ENCODE measurements at places on chromosomes 16 and 17. TPM values are rescaled to one million over a fixed set of nuclear protein-coding genes. Genes with fewer than 3 reads are reported as not detected.

DNA sequence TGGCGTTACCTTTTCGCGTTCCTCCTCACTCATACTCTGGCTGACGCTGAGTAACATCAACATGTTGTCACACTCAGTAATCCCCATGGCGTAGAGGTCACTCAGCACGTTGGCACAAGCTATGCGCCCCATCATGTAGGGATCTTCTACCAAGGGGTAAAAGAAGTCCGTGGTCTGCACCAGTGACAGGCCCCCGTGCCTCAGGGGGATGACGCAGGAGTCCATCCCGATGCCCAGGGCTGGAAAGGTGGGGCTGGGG lies 596 bp downstream of the SEPHS2 start:
- no peak for DNase-seq

DNA sequence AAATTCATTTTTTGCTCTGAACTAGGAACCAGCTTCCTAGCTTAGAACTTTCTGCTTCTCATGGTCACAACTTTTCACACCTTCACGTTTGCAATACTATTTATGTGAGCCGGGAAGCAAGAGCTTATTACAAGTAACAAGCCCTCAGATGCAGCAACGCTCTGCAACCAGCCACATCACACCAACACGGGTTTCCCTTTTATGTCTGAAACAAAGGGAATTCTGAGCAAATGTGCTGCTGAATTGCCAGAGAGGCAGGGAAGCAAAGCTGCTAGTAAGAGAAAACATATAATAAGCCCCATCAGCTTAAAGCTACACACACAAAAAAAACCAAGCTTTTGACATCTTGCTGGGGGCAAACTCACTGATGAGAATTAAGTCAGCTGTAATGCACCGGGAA lies 122.2 kb downstream of the SLC39A11 start:
- DNase-seq, result no peak

- DNase-seq, result no peak
Measured at GRCh38 chr16:74950511-74950910, 34.4 kb downstream of the WDR59 start.

DNA sequence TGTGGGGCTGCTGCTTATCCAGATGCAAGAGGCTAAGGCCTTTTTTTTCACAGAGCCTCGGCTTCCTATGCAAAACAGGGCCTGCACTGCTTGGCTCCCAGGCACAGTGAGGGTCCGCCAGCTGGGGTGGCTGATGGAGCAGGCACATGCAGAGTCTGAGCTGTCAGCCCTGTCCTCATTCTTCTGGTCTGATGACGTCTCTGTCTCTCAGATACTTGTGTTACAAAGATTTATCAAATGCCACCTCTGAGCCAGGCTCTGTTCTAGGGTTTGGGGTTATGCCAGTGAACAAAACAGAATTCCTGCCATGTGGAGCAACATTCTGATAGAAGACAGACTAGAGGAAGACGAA lies 4.8 kb downstream of the RNF40 start:
- no peak for DNase-seq

The FOXF1 gene
- 0.25 TPM for total RNA-seq

DNA sequence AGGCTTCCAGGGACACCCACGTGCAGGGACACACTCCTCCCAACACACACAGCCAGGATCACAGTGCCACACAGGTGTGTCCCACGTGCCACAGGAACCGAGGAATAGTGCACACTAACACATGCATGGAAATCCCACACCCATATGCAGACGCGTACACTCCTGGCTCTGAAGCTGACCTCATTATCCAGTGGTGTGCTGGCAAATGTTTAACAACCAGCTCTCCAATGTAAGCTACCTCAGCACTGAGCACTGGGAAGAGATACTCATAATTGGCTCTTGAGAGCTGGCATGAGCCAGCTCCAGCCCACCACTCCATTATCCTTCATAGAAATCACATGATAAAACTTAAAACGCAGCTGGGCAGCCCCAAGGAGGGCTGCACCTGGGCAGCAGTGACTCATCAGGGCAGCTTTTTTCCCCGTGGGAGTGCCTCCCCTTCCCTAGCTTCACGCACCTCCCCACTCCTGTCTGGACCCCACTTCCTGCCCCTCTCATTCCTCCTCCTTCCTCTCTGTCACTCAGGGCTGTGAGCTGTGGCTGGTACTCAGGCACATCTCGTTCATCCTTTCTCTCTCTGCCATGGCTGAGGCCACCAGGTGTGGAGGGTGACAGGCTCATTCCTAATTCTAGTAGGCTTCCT lies 14.9 kb upstream of the TBX21 start:
- no peak for DNase-seq

The KRTAP9-9 gene
- total RNA-seq, result not detected

The UQCRC2 gene
- total RNA-seq, result 1,065 TPM

- DNase-seq, result no peak
Measured at GRCh38 chr17:16974569-16975276, 2.8 kb upstream of the TNFRSF13B start.

The ANKFN1 gene
- total RNA-seq, result not detected

DNA sequence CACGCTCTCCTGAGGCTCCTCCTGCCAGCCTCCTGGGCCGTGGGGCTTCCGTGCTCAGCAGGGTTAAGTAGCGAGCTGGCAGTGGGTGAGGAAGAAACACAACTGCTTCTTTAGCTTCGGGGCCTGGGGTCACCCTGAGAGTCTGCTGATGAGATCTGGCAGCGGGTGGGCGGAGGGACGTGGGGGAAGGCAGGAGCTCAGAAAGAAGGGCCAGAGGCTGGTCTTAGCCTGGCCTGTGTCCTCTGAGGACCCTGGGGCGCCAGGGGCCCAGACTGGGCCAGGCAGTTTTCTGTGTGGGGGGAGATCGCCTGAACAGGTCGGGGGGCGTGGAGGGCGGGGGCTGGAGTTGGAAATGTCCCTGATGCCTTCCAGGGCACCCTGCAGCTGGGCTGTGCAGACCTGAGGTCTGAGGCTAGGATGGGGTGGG lies 97.8 kb upstream of the GSE1 start:
- no peak for DNase-seq

Data from left ventricle myocardium superior (tissue), 1 donor.